ENCODE measurements at places on chromosomes 7 and 10.

GRCh38 chr10:15361131-15361530 is 10.0 kb downstream of the FAM171A1 start:
- no peak for DNase-seq

GRCh38 chr7:110027385-110027784 is 1063.5 kb upstream of the LRRN3 start:
- no peak for DNase-seq

GRCh38 chr10:71213761-71214440 is 1.5 kb downstream of the UNC5B start:
- DNase-seq, result no peak

DNA sequence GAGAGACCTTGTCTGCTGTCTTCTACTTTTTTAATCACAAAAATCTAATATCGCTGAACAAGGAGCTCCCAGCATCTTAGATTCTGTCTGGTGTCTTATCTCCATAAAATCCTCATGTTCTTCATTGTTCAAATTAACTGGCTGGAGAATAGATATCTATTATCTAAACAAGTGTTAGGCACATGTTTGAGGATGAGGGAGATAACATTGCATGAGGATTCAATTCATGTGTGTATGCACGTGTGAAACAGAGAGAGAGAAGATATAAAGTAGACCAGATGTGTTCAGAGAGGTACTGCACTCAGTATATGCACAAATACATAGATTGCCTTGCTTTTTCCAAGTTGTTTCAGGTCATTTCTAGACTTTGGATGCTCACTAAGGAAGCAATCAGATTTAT is 5.4 kb downstream of the BMPER start:
- DNase-seq, result no peak

- no peak for DNase-seq
Measured at GRCh38 chr10:91540733-91541132, 92.1 kb downstream of the PPP1R3C start.

- no peak for DNase-seq
Measured at GRCh38 chr7:37508118-37508517, 59.5 kb upstream of the ELMO1 start.

DNA sequence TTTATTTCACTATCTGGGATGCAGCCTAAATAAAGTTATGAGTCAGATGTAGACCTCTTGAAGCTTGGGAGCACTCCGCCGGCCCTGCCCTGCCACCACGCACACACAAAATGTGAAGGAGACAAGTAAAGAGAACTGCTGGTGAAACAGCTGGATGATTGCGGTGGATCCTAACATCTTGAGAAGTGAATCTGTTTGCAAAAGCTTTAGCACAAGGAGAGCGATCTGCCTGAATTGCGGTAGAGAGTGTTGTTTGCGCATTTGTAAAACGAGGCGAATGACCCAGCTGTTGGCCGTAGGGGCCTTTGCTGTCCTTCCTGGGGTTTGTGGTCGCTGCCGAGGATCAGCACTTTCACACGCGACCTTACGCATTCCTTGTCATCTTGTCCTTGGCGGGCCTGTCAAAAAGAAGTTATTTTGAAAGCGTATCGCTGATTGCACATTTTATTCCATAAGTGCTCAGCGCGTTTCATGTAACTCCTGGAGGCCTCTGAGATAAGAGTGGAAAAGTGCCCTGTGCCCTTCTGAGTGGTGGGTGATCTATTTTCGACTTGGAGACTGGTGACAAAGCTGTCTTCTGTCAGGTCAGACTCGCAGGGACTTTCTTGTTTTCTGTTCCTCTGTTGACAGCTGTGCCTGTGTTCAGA is 40.8 kb downstream of the RBM20 start:
- DNase-seq, result no peak

GRCh38 chr10:14074062-14074884 is 256.5 kb downstream of the FRMD4A start:
- peak; percentile 96 for DNase-seq

GRCh38 chr10:77016278-77016815 is 621.3 kb downstream of the KCNMA1 start:
- no peak for DNase-seq

GRCh38 chr10:91247360-91248111 is 27.1 kb downstream of the PCGF5 start:
- no peak for DNase-seq

- DNase-seq, result no peak
Measured at GRCh38 chr10:93390306-93391090, 91.6 kb downstream of the MYOF start.

- no peak for DNase-seq
Measured at GRCh38 chr7:158382363-158383254, 205.0 kb downstream of the PTPRN2 start.

DNA sequence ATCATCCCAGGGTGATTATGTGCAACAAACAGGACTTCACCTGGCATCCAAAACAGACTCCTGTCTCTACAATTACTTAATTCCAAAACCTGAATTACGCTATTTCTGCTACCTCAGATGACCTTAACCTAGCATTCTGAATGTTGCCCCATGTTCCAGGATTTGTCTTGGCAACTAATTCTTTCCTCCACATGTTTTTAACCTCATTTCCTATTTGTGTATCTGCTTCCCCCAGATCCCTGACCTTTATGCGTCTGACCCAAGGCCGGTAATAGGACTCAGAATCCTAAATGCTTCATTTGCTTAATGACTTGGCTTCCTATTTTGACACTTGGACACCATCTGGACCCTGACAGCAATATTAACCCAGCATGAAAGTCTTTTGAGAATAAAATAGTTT is 8.7 kb upstream of the ING3 start:
- no peak for DNase-seq

DNA sequence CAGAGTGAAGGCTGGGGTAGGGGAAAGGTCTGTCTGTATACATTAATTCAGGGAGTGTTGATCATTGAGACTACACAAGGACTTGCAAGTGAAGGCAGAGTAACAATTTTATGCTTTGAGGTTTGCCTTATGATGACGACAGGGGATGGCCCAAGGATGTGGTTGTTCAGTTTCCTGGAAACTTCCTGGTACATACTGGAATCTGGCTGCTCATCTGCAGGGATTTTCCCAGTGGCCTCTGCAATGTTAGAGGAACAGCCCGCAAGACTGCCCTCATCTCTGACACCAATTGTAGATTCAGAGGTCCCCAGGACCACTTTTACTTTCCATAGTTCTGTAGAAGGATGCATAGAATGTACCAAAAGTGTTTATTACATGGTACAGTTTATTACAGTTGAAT is 189.6 kb downstream of the TMEM178B start:
- no peak for DNase-seq

- DNase-seq, result peak; percentile 24
Measured at GRCh38 chr7:7732621-7733281, 14.3 kb upstream of the RPA3 start.

DNA sequence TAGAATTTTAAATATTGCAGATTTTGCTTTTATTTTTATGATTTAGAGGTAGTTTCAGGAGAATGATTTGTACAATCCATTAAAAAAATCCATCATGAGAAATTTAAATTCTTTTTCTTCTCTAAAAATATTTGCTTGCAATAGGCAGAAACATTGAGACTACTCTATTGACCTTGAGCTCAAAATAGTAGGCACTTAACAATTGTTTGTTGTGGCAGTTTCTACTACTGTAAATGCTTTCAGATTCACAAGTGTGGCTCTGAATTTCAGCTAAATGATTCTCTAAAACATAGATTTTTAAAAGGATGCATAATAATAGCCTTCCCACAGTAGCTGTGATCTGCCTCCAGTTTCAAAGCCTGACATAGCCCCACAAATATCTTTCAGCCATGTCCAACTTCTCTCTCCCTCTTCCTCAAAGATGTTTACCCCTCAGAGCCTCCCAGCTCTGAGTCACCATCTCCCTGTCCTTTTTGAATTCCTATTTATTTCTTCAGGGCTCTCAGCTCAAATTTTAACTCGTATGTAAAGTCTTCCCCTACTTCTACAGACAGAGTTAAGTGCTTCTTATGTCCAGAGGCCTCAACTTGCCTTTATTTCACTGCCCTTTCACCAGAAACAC is 160.5 kb downstream of the AOAH start:
- DNase-seq, result no peak

- no peak for DNase-seq
Measured at GRCh38 chr7:10973942-10974911, 555 bp downstream of the PHF14 start.

DNA sequence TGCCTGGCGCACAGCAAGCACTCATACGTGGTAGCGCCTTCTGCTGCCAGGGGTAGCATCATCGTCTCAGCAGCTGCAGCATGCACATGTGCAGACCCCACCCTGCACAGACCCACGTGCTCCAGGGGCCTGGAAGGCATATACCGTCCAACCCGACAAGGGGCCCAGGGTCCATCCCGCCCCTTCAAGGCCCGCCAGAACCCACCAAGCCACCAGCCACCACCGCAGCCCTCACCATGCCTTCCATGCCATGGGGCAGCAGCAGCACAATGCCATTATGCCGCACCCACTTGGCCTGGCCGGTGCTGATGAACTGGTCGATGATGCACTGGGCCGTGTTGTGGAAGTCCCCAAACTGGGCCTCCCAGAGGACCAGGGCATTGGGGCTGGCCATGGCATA is 22.7 kb downstream of the OGDHL start:
- no peak for DNase-seq

DNA sequence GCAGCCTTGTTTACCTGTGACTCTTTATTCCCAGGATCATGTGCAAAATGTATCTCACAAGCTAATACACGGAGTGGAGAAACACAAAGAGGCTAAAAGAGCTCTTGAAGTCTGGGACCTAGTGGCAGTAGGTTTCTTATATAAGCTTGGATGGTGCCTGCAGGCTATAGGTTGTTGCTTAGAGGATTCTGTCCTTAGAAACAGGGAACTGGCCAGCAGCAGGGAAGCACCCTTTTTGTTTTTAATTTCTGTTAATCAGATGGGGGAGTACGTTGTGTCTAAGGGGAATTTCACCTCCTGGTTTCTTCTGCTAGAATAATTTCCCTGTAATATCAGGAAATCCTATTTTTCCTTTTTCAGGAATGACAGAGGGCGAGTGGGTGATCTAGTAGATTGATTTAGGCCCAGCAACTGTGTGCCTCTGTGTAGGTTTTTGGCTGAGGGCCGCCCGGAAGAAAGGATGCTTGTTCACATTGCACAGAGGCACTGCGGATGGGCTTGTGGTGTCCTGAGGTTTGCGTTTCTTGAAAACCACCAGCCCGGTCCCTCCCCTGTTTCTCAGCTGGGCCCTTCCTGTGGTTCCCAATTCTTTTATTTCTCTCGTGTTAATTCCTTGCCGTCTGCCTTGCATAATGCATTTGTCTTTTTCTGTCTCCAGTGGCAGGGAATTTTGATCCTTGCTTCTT is 158.0 kb downstream of the CAMK1D start:
- DNase-seq, result no peak

GRCh38 chr10:47264797-47265281 is 35.2 kb upstream of the GDF10 start:
- peak; percentile 10 for DNase-seq

GRCh38 chr7:91411060-91411459 is 146.8 kb downstream of the FZD1 start:
- no peak for DNase-seq

GRCh38 chr10:72893136-72893798 is at the start of gene OIT3:
TSS of gene OIT3 (plus strand) at chr10:72893739. CDS start at chr10:72893799, 60 bp downstream.
- no peak for DNase-seq

DNA sequence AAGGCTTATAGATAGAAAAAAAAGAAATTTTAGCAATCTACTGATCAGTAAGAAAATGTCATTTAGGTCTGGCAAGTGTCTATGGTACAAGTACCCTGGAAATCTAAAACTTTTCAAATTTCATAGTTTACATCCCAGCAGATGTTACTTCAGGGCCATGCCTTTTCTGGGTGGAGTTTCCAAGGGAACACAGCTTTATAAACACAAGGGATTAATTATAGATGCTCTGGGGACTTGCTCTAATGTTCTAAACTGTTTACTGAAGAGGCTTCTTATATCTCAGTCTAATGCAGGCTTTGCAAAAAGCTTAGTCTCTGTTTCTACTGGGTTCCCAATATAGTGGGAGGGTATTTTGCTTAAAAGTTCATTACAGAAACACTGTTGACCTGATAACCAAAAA is 3.1 kb downstream of the CD36 start:
- DNase-seq, result no peak

DNA sequence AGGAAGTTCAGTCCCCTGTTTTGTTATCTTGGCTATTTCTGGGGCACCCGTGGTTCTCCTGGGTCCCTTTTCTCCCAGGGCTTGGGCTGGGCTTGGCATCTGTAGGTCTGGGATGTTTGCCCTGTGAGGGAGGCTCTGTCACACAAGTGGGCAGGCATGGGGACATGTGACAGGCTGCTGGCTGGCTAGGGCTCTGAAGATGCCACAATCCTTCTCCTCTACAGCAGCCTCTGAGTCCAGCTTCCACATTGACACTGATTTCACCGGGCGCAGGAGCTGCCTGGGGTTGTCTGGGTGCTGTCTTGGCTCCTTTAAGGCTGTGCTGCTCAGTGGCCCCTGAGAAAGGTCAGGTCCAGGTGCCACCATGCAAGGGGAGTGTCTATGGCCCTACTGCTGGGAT is 37.4 kb upstream of the ZNF716 start:
- no peak for DNase-seq

- no peak for DNase-seq
Measured at GRCh38 chr10:78866731-78867554, 201.8 kb upstream of the ZMIZ1 start.

- DNase-seq, result peak; percentile 10
Measured at GRCh38 chr10:47420305-47421056, 36.4 kb upstream of the ZNF488 start.

- peak; percentile 89 for DNase-seq
Measured at GRCh38 chr10:46287846-46288477, 1.2 kb downstream of the ANTXRL start.

DNA sequence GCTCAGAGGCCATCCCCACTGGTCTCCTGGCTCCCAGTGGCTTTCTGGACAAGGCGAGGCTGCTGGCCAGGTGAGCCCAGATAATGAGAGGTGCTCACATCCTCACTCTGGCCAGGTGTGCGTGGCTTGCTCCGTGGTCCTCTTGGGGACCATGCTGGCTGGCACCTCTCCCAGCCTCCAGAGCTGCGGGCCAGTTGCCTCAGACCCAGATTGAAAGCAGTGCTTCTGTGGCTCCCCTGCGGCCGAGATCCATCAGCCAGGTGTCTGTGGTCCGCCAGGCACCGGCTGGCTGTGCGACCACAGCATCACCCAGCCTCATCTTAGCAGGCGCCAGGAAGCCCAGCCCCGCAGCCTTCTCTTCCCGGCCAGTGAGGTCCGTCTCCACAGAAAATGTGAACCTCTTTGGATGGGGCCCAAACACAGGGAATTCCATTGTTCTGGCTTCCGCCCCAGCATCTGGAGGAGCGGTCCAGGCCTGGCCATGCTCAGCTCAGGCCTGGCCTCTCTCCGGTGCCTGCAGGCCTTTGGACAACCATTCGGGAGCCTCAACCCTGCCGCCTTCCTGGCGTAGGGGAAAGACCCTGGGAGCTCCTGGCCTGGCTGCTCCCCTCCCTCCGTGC is 5.2 kb upstream of the TTYH3 start:
- no peak for DNase-seq

- no peak for DNase-seq
Measured at GRCh38 chr10:11140963-11141362, 123.3 kb downstream of the CELF2 start.
